ENCODE measurements at places on chromosomes 2 and 18.

DNA sequence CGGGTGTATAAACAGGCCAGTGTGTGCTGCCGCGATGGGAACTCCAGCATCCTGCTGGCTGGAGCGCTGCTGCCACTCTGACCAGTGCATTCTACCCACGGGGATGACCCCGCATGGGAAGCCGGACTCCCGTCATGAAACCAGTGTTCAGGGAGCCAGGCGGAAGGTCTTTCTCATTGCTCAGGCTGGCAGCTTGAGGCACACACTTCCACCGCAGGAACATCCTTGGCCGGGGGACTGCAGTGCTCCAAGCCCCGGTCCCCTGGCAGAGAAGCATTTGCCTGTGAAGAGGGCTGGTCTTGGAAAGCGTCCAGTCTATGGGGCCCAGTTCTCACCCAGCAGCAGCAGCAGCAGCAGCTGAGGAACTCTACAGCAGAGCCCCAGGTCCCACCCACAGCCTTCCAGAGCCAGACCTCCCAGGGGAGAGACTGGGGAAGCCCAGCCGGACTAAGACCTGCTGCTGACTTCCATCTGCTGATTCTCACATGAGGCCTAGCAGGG, 235.9 kb downstream of the KLHL29 start:
- DNase-seq: no peak

DNA sequence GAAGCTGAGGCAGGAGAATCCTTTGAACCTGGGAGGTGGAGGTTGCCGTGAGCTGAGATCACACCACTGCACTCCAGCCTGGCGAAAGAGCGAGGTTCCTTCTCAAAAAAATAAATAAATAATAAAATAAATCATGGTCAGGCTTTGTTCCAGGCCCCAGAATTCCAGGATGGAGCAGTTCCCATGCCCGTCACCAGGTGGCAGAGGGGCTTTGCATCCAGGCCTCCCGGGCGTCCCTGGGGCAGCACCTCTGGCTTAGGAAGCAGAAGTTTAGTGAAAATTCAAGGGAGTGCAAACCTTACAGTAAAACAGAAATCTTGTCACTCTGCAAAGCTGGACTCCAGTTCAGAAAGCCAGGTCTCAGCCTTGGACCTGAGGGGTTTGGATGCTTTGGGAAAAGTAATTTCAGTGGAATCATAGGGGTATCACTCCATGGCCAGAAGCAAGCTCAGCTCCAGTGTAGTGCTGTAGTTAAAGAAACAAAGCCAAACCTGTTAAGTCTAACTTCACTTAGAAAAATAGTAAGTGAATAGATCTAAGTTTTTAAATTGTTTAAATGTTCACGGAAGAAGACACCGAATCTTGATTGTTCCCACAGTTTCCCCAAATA, 512.7 kb downstream of the CMPK2 start:
- DNase-seq: no peak

- DNase-seq: peak; percentile 21
Measured at GRCh38 chr2:30105556-30105955, 41.3 kb upstream of the YPEL5 start.

GRCh38 chr2:50449306-50449705, 582.6 kb downstream of the NRXN1 start:
- no peak for DNase-seq

GRCh38 chr2:17878281-17879136, at the start of gene KCNS3:
KCNS3 (plus strand) TSS chr2:17878667; CDS start chr2:17931009, 52,342 bp downstream.
- DNase-seq: peak; percentile 81

DNA sequence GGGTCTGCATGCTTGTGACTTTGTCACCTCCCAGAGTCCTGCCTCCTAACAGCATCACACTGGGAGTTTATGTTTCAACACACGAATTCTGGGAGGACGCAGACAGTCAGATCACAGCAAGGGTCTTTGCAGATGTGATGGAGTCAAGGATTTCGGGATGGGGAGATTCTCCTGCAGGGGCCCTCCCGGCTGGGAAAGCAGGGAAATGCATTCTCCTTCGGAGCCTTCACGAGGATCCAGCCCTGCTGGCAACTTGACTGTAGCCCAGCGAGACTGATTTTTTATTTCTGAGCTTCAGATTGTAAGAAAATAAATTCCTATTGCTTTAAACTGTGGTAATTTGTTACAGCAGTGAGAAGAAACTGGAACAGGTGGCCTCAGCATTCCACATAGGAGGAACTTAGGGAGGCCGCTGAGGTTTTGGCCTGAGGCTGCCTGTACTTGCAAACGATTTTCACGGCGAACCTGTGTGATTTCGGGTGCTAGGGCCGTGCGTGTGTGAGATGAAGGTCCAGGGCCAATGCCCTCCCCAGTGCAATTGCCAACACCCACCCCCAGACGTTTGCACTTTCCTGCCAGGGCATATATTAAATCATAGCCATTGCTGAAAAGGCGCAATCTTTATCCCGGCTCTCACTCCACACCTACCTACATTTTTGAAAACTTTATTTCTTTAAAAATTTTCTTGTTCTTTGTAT, 79.8 kb downstream of the ASB1 start:
- DNase-seq: no peak

- peak; percentile 26 for DNase-seq
Measured at GRCh38 chr2:108570416-108570815, 36.1 kb downstream of the LIMS1 start.

DNA sequence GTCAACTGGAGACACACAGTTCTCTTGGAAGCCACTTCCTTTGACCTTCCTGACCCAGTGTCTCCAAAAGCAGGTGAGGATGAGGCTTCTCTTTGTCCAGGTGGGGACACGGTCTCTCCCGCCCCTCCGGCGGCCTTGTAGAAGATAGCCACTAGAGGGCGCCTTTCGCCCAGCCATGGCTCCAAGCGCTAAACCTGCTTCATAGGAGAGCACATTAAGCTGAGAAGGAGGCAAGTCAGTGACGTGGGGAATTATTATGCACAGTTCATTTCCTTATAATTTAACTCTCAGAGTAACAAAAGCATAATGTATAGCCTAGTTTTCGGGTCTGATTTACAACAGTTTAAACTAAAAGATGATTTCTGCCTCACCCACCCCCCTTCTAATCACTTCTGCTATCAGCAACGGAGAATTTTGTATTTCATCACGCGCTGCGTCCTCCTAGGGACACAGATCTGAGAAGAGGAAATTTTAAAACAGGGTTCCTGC, 208.7 kb downstream of the ICOS start:
- DNase-seq: peak; percentile 72

DNA sequence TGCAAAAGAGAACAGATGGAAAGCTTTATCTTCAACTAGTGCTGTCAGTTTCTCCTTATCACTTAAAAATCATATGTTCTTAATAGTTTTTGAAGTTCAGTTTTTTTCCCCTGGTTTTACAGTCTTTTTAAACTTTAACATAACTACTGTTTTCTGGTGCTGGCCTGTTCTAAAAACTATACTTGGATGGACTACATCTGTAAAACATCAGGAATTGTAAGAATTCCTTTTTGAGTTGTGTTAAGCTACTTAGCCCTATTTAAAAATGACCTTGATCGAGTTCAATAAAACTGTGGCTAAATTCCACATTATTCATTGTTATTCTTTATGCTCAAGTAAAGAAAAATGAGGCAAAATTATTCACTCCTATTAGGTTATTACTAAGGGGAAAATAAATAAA, 397.7 kb downstream of the NUP35 start:
- no peak for DNase-seq
